ENCODE measurements at places on chromosomes 7 and 10.

DNA sequence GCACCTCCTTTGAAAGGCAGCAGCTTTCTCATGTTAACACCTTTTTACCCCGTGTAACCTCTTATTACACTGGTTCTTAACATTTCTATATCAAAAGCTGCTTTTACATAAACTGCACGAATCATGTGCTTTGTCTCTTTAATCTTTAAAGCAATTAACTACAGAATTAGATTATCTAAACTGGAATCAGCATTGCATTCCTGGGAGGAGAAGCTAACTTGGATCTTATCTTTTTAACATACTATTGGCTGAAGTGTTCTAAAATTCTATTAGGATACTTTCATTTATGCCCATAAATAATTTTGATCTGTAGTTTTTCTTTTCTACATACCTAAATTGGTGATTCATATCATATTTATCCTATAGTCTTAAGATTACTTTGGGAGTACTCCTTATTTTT is 428.4 kb upstream of the IGFBP3 start:
- DNase-seq = no peak

DNA sequence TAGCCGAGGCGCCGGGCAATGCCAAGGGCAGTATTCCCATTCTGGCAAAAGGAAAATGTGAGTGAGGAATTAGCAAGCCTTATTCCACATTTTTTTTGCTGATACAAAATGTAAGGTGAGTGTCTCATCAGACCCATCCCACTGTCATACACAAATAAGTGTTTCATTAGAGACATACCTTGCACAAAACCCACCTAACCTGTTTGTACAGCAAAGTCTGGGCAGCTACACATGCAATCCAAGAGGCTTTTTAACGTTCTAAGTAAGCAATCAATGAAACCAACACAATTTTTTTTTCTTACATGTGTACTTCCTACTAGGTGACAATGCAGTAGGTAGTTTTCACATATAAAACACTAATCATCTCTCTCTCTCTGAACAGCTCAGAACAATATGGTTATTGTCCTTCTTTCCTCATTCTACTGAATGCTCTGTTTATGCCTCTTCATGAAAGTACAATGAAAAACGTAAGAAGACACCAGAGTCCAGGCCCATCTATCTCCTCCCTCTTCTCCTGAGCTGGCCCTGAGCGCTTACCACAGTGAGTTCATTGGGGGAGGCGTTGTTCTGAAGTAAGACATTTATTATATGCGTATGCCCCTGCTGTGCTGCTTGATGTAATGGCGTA is 217.2 kb downstream of the ANK3 start:
- peak; percentile 42 for DNase-seq

- no peak for DNase-seq
These were observed 143.6 kb downstream of the AGMO start for GRCh38 chr7:15418264-15418663.

GRCh38 chr10:114650266-114650665 is 7.8 kb downstream of the ABLIM1 start:
- no peak for DNase-seq

DNA sequence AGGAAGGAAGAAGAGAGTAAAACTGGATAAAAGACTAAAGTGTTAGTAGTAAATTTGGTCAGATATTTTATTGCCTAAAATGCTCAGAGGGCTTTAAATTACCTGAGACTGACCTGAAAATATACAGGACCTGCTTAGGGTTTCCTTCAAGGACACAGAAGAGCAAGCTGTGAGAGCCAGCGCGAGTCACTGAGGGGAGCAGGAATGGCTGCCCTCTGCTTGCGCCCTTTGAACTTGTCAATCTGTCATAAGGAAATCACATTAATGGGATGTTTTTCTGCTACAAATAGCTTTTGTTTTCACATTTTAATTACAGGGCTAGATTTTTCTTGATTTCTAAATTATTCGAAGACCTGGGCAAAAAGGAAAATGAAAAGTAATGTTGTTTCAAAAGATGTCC is 26.9 kb downstream of the DNAJB9 start:
- DNase-seq = no peak

DNA sequence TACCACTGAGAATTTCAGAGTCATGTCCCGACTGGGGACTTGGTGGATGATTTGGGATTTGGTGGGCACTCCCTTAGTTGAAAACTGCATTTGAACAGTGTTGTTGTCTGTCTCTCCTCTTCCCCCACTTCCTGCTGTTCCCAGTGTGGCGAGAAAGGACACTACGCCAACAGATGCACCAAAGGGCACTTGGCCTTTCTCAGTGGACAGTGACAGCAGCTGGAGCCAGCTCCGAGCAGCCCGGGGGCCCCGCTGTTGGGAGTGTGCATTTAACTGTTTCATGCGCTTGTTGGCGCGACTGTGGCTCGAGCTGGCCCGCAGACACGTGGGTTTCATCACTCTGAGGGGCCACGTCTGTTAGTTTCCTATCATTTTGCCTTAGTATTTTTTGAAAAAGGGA is 9.7 kb downstream of the ATP5MF start:
- no peak for DNase-seq

Measured in NCI-H510A (cell line).